Effector CD4-positive, alpha-beta T cell (primary cell): ENCODE measurements at places on chromosomes 7 and 10.

DNA sequence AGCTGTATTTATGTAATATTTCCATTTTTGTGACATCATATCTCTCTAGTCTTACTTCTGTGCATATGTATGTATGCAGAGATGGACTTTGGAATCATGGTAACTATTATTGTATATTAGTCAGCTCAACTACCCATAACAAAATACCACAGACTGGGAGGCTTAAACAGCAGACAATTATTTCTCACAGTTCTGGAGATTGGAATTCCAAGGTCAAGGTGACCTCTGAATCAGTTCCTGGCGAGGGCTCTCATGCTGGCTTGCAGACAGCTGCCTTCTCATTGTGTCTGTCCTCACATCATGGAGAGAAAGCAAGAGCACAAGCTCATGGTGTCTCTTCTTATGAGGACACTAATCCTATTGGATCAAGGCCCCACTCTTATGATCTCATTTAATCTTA lies 79.1 kb downstream of the RAMP3 start:
- DNase-seq: no peak

DNA sequence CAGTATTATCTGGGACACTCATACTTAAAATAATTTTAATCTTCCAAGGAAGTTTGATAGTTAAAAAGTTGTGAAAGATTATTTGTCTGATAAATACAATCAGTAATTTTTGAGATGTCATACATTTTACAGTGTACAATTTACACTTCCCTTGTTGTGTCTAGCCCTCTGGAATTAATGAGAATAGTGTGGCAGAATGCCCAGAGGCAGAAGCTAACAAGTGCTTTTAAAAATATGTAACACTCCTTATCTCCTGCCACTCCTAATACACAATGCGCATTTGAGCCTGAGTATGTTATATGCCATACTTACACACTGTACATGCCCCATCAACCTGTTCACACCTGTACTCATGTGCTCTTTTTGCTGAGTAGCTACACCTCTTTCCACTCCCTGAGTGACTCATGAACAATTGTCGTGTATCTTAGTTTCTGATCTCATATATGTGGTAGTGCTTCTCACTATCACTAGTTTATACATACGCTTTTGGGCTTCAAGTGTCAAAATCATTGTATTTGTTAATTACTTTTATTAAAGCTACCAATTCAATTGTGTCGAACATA lies 106.9 kb upstream of the GNAI1 start:
- no peak for DNase-seq

DNA sequence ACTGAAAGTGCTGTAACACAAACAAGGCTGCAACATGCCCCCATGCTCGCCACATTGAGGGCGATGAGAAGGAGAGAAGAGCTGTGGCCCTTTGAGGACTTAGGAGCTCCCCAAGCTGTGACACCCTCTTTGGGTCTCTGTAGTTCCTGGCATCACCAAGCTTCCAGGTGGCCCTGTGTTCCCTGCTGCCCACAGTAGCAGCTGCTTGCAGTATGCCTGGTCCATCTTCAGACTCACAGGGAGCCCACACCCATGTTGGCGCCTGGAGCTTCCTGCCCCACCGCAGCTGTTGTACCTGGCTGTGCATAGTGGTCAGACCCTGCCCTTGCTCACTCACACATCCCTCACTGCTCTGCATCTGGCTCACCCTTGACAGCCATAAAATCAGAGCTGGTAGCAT lies 401.2 kb upstream of the NRG3 start:
- no peak for DNase-seq

GRCh38 chr10:43648095-43648397 lies 635 bp downstream of the ZNF32 start:
- no peak for DNase-seq

DNA sequence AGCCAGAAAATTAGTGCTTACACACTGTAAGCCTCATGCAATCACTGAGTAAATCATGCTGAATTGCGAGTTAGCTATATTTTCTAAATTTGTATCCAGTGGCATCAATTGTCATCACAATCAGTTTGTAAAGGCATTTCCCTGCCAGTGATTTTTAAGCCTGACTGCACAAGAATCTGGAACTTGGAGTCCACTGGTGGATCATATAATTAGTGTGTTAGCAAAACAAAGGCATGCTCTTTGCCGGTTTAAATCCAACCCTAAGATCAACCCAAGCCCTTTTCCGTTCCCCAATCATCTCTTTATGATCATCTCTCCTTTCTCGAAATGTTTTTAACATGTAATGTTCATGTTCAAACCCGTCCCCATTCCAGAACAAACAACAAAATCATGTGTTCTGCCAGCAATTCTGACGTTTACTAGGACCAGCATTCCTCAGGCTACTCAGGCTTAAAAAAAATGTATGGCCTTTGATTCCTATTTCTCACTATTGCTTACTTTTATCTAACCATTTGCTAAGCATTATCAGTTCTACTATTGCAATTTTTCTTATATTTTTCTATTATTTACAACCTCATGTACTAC lies 649.2 kb downstream of the SORCS1 start:
- no peak for DNase-seq

GRCh38 chr7:64621656-64622055 lies 44.3 kb upstream of the ZNF107 start:
- DNase-seq: no peak

DNA sequence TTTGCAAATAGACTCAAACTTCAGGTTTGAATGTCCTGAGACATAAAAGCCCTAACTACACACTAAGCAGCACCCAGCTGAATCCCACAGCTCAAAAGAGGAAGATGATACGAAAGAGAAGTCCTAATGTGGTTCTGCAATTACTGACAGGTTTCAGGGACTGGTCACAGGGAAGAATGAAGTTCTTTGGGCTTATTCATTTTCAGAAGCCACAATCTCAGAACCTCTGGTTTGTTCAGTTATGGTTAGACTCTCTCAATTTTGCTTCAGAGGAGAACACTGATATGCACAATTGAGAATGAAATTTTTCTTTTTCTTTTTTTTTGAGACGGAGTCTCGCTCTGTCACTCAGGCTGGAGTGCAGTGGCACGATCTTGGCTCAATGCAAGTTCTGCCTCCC lies 94.6 kb upstream of the FAM180A start:
- no peak for DNase-seq

GRCh38 chr10:63641799-63642198 lies 120.6 kb downstream of the REEP3 start:
- DNase-seq: no peak

GRCh38 chr10:106296750-106297392 lies 867.6 kb downstream of the SORCS1 start:
- no peak for DNase-seq

- DNase-seq: no peak
Measured at GRCh38 chr10:68474021-68474420, 2.2 kb upstream of the DNA2 start.

DNA sequence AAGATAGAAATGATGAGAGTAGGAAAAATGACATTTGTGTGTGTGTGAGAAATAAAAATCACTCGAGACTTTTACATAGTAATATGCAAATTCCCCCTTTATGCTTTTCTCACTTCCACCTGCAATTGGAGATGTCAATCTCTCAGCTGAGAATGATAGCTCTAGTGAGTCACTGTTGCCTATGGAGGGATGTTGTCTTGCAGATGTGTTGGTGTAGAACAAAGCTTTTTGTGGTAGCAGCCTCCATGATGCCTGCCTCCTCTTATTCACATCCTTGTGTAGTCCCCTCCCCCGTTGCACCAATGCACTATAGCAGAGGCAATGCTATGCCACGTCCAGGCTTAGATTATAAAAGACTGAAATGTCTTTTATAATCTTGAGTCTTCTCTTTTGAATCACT lies 33.8 kb downstream of the SPAG6 start:
- DNase-seq: no peak

GRCh38 chr10:59580026-59580863 lies 129.4 kb downstream of the SLC16A9 start:
- DNase-seq: no peak

- no peak for DNase-seq
Measured at GRCh38 chr10:33600381-33600780, 265.9 kb upstream of the NRP1 start.

DNA sequence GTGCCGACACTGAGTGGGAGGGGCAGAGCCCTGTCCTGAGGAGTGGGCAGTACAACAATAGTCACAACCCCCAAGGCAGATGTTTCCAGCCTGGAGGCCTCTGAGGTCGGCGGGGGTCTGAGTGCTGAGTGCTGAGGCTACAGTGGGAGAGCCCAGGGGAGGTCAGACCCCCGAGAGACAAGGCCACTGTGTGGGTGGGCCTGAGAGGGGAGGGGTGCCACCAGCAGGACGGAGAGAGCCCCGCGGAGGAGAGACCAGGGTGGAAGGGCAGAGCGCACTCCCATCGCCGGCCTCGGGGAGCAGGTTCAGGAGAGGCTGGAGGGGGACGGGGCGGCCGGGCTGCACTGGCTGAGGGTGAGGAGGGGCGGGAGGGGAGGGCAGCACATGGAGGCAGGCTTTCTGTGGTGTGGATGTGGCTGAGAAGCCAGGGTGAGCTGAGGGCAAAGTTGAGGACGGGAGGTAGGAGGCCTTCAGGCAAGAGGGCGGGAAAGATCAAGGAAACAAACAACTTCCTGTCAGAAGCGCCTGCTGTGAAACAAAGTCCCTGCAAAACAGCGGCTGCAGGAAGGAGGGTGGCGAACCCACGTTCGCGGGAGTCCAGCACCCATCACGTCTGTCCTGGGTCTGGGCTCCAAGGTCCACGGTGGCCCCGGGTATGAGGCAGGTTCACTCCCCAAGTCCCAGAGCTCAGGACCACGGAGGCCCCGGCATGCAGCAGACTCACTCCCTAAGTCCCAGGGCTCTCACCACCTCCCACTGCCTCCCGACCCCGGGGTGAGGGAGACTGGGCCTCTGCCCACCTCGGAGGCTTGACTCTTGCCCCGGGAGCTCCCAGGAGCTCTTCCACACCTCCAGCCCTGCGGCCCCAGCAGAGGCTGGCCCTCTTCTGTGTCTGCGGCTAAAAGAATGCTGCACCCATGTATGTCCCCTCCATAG lies 76.8 kb upstream of the NKX6-2 start:
- DNase-seq: no peak

- no peak for DNase-seq
Measured at GRCh38 chr7:25642849-25643248, 414.6 kb upstream of the NPVF start.

DNA sequence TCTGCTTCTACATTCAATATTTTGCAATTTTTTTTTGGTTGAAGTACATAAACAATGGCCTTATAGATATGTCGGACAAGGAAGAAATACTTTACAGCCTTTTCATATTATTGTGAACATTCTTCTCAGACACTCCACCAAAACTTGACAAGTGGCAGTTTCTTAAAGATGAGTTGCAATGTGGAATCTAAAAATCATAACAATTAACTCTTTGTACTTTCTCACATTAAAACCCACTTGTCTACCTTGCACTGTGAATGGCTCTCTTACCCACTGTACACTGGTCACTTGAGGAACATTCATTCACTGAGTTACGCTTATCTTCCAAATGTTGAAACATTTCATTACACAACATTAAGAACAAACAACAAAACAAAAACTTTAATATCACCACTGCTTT lies 44.2 kb downstream of the ARHGAP12 start:
- DNase-seq: no peak

- DNase-seq: no peak
Measured at GRCh38 chr7:38630720-38631673, at the start of gene AMPH. AMPH (minus strand) TSS chr7:38631373; CDS start chr7:38631351, 22 bp downstream.

- DNase-seq: no peak
Measured at GRCh38 chr7:1863091-1863900, 193.2 kb downstream of the ELFN1 start.

DNA sequence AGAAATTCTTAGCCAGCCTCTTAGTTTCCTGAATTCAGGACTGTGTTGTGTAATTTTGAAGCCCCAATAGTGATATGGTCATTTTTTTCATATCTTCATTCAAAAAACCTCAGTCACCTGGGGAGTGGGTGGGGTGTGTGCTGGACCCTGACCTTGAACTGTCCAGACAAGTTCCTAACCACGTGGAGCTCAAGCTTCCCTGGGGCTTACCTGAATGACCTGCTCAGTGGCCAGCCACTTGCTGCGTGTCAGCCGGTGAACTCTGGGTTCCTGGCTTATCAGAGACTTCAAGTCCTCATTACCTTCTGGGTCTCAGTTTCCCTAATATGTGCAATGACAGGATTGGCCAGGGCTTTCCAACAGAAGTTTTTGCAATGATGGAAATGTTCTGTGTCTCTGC lies 27.1 kb downstream of the MGMT start:
- no peak for DNase-seq

GRCh38 chr10:44828508-44829142 lies 82.5 kb upstream of the TMEM72 start:
- DNase-seq: no peak

DNA sequence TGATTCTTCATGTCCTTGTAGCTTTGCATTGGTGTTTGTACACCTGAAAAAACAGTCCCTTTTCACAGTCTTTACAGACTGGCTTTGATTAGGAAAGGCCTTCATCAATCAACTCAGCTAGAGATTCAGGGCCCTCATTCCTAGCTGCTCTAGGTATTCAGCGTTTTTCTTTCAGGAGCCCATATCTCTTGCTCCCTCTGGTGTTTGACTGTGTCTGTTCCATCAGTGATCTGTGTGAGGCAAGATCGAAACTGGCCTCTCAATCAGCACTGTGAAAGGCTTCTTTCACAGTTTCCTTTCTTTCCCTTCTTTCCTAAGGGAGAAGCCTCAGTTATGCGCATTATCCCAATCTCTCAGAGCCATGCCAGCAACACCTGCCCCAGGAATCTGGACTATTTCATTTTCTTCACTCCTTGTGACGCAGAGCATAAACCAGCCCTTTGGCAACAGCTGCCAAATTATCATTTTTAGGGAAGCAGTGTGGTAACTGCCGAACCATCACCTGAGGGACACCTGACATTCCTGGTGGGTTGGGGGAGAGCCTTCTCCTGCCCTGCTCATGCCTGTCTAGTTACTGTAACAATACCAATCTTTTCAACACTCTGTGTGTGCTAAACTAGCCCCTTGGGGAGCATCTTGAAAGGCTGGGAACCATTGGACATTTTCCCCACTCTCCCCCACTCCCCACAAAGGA lies 75.7 kb upstream of the CCDC71L start:
- DNase-seq: peak; percentile 14

DNA sequence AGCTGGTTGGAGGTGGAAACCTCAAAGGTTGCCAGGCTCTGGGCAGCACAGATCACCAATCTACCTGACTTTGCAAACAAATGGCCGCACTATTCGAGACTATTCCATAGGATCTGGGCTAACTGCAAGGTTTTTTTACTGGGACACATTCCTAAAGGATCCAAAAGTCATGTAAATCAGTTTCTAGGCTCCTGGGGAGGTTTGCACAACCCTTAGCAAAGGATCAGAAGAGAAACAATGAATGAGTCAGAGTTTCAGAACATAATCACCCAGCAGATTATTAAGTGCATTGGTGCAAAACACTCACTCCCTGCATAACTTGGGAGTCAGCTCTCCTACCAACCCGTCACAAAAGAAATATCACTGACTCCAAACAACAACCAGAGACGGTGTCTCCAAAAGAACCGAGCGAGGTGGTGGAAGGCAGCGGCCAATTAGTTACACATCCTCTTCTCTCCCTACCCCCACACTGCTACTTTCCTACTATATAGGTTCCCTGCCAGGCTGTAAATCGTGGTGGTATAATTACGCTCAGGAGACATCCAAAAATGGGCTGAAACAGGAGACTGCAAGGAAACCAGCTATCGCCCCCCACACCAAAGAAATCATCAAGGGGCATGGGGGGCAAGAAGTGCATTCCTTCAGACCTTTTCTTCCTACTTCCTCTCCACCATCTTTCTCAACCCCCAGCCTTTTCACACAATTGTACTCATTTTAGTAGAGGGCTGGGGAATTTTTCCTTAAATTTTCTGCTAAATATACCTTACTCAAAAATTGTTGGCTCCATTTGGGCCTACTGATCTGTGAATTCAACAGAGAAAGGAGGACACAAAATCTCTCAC lies 3.2 kb downstream of the UBE2H start:
- no peak for DNase-seq

- no peak for DNase-seq
Measured at GRCh38 chr7:139075871-139076686, 33.4 kb downstream of the ZC3HAV1 start.
